NCI-H1694 treated with DMSO at 0.1 percent for 48 hours (cell line): ENCODE measurements at places on chromosomes 11 and 22.

DNA sequence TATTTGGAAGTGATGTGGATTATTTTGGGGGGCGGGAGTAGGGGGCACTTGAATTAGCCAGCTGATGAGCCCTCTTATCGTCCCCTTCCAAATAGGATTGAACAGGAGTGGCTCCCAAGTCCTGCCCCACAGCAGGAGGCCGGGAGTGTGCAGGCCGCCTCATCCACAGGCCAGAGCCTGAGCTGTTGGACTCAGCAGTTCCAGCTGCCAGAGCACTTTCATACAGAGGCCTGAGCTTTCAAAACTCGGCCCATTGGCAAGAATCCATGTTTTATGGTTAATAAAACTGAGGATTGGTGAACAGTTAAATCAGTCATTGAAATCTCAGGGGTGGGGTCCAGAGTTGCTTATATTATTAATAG lies 9.6 kb downstream of the FAM118A start:
- DNase-seq = no peak

DNA sequence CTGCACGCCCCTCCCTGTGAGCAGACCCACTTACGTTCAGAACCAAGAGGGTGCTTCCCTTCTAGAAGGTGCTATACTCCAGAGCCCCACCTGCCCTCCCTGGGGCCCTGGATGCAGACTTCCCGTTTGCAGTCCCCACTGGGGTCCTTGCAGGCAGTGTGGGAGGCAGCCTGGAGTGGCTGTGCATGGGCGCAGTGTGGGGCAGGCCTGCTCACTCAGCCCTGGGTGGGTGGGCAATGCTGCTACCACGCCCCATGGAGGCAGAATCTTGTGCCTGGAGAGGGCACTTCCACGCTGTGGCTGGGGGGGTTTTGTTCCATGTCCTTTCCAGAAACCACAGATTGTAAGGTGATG lies 116.2 kb downstream of the KCNQ1OT1 start:
- no peak for DNase-seq

GRCh38 chr11:61473370-61474012 lies 35.1 kb upstream of the LRRC10B start:
- no peak for DNase-seq

DNA sequence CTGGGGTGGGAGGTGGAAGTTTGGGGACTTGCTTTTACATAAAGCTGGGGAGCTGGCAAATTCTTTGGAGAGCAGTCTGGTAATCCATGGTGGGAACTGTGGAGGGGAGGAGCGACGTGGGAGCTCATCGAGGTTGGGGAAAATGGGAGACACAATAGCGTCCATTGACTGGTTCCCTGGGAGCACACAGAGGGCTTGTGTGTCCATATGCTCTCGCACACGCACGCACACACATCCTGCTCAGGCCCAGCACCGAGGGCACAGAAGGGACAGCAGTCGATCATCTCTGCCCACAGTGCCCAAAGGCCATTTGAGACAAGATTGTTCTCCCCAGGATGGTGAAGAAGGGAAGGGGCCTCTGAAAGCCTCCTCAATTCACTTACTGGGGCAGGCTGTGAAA lies 53.7 kb downstream of the FBXO7 start:
- no peak for DNase-seq

GRCh38 chr22:29578462-29579200 lies 2.3 kb downstream of the NIPSNAP1 start:
- DNase-seq = no peak
